ENCODE measurements at places on chromosomes 7 and 10.

DNA sequence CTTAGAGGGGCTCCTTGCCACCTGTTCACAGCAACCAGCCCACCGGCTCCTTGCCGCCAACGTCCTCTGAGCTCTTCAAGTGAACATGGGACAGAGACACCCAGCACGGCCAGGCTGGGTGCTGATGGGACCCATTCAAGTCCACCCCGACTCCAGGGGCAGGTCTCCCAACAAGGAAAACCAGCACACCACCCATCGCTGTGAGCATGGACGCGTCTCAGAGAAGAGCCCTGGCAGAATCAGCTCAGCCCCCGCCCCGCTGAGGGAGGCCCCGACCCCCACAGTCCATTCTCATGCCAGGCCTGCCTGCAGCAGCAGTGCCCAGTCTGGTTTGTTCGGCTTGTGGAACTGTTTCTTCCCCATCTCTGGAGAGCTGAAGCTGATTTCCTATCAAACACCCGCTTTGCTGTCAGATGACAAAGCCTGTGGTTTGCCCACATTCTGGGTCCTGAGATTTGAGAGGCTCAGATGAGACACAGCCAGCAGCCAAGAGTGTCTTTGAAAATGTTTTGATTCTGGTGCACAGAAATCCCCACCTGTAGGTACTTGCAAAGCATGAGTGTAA is 216.6 kb downstream of the ZMYND11 start:
- peak; percentile 25 for DNase-seq

GRCh38 chr7:146960773-146961391 is 844.3 kb downstream of the CNTNAP2 start:
- DNase-seq: no peak

- no peak for DNase-seq
These were observed 202.9 kb downstream of the RPS24 start for GRCh38 chr10:78236416-78237015.

DNA sequence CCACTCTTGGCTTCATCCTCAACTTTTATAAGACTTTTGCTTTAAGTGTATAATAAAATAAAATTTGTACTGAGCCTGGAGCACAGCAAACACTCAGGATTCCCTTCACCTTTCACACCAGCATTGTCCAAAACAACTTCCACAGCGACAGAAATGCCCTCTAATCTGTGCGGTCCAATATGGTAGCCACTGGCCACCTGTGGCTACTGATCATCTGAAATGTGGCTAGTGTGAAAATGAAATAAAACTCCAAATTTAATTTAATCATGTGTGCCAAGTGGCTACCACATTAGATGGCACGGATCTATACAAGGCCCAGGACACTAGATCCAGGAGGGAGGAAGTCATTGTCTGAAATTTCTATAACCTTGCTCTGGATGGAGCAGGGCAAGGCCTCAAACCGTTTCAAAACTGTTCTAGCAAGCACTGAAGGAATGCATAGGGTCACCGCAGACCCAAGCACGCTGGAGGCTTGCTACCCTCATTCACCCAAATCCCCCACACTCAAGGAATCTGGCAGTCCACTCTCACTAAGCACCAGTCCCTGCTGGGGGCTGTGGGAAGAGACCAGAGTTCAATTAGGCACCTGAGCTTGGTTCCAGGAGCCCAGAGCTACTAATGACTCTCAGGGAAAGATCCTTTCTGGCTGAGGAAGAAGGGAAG is 6.3 kb upstream of the MYO1G start:
- DNase-seq: no peak
